Bone marrow (tissue), 2 donors: ENCODE measurements at places on chromosomes 12 and 14.

DNA sequence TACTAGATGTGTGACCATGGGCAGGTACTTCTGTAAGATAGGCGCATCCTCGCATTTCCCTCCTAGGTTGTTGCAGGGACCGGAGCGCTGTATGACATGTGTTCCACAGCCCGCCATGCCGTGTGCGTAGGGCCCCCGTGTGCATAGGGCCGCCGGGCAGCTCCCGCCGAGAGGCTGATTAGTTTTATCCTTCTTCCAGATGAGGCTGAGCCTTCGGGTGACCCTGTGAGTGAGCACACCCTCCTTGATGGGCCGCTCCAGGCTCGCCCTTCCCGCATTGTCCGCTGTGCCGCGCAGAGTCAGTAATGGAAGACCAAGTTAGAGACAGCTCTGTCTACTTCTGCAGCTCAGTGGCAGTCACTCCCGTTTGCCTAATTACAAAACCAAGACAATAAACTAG, 72.9 kb upstream of the DYNC1H1 start:
- no peak for DNase-seq

DNA sequence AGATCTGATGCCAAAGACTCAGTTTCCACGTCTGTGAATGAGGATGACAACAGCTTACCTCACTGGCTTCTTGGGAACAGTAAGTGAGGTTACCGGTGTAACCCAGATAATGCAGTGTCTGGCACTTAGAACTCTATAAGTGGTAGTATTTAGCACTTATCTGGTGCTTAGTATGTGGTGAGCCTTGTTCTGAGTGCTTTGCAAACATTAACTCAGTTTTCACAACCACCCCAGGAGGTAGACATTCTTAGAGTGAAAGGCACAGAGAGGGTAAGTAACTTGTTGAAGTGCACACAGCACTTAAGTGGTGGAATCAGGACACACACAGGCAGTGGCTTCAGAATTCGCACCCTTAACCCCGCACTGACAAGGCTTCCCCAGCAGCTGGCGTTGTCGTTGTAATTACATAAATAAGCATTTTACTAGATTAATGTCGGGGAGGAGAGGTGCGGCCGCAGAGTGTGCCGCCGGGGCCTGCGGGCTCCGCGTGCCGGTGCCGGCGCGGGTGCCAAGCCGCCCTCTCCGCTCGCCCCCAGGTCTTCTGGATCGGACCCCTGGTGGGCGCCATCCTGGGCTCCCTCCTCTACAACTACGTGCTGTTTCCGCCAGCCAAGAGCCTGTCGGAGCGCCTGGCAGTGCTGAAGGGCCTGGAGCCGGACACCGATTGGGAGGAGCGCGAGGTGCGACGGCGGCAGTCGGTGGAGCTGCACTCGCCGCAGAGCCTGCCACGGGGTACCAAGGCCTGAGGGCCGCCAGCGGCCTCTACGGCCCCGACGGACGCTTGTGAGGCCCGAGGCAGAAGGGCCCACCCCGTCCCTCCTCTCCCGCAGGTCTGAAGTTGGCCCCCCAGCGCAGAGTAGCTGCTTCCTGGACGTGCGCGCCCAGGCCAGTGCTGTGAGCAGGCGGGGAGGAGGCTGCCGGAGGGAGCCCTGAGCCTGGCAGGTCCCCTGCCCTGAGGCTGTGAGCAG, 4.6 kb downstream of the AQP2 start:
- no peak for DNase-seq

DNA sequence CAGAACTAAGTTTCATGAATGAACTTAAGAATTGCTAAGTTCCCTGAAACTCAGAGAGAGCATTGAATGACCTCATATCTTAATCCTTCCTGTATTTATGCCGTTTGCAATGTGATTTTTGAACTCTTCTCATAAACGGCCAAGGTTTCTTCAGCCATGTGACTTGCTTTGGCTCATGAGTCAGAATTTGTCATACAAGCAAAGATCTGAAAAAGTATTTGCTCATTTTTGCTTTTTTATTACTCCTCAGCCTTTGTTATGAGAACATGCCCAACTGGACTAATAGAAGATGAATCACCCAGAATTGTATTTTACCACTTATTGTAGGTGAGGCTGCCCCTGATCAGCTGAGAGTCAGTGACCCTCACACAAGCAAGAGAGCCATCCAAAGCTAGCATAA, 693.8 kb downstream of the BCL11B start:
- no peak for DNase-seq

DNA sequence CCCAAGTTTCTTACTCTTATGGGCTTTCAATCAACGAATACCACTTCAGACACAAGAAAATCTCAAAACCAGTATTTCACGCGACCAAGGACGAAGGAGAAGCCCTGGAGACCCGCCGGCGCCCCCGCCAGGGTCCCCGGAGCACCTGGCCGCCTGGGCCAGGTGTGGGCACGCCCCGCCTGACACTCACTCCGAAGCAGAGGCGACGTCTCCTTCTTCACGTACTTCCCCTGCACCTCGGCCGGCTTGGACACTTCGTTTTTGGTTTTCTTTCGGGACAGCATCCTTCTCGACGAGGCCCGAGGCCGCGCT, 466 bp downstream of the SAV1 start:
- no peak for DNase-seq
